ENCODE measurements at places on chromosomes 7 and 10. TPM values are rescaled to one million over a fixed set of nuclear protein-coding genes. Genes with fewer than 3 reads are reported as not detected.

DNA sequence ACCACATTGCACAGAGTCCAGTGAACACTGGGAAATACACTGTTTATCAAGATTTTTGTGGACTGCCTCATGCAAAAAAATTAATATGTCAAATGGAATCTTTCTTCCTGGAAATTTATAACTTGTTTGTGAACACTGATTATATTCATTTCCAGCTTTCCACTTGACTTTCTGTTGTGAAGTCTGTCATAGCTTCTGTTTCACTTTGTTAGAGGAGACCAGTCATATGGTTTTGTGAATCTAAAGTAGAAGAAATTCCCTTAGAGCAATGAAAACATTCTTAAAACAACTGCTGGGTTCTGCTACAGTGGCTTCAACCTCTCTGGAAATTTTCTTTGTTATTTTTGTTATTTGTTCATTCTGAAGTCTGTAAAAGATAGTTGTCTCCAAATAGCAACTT lies 349.5 kb upstream of the NFE2L3 start:
- no peak overlapping the region for H3K27ac ChIP-seq
- H3K4me1 ChIP-seq = no peaks in the 10 kb centered on the region
- H3K4me3 ChIP-seq = no peak overlapping the region
- no peaks in the 10 kb centered on the region for H3K27me3 ChIP-seq
- no peak for DNase-seq
- H3K36me3 ChIP-seq = no peaks in the 10 kb centered on the region

Gene SFRP5
- 3.0 TPM for total RNA-seq

Gene ACTR3C
- 20.1 TPM for total RNA-seq

DNA sequence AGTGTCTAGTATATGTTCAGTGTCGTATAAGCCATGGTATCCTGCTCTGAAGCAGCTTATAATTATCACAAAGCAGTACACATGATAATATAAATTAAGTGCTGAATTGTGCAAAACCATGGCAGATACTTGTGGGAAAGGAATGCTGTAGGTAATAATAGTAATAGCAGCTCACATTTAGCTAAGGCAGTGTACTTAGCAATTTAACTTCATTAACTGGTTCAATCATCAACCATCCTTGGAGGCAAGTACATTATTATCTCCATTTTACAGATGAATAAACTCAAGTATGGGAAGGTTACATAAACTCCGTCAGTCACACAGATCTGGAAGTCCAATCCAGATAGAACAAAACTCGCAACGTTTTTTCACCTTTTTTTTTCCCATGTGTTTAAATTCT lies 21.6 kb upstream of the RNF148 start:
- H3K36me3 ChIP-seq = no peaks in the 10 kb centered on the region
- H3K4me1 ChIP-seq = no peaks in the 10 kb centered on the region
- no peak for DNase-seq
- no peak overlapping the region for H3K27ac ChIP-seq
- no peaks in the 10 kb centered on the region for H3K27me3 ChIP-seq

GRCh38 chr7:12389089-12389700 lies 14.5 kb downstream of the VWDE start:
- no peaks in the 10 kb centered on the region for H3K36me3 ChIP-seq
- H3K27ac ChIP-seq = no peak overlapping the region

DNA sequence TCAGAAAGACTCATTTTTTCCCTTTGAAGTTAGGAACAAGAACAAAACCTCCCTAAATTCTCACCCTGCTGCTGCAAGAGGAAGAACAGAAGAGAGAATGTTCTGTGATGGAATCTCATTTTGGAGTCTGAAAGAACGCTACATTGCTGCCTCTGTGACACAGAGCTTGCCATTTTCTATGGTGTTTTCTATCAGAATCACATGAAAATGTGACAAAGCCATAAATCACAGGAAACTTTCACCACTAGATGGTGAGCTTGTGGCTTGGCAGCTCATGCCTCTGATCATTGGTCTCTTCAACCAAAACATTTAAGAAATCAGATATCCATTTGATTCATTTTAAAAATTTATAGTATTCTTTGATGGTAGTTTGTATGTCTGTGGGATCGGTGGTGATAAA lies 82.9 kb downstream of the CADPS2 start:
- H3K27ac ChIP-seq = peak overlapping the region; percentile 61
- H3K4me3 ChIP-seq = no peak overlapping the region
- peaks cover 9% of the 10 kb centered on the region for H3K4me1 ChIP-seq

DNA sequence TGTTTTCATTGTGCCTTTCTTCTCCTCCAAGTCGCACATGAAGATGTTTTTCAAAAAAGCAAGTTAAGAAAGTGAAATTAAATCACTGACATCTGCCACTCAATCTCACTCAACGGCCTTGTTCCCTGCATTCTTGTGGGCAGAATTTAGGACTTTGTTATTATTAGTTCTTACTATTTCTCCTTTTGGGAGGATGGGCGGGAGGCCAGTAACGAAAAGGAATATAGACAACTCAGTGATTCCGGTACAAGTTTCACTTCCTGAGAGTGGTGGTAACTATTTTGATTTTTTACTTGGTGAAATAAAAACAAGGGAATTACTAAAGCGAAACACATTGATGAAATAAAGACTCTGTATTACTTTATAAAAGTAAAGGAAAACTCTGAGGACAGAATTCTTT lies 231.9 kb upstream of the HABP2 start:
- DNase-seq = no peak
- H3K4me1 ChIP-seq = no peaks in the 10 kb centered on the region
- H3K4me3 ChIP-seq = no peak overlapping the region
- peak overlapping the region; percentile 17 for H3K27ac ChIP-seq
- no peaks in the 10 kb centered on the region for H3K36me3 ChIP-seq
- H3K27me3 ChIP-seq = no peaks in the 10 kb centered on the region

Gene CYP2C19
- not detected for total RNA-seq

DNA sequence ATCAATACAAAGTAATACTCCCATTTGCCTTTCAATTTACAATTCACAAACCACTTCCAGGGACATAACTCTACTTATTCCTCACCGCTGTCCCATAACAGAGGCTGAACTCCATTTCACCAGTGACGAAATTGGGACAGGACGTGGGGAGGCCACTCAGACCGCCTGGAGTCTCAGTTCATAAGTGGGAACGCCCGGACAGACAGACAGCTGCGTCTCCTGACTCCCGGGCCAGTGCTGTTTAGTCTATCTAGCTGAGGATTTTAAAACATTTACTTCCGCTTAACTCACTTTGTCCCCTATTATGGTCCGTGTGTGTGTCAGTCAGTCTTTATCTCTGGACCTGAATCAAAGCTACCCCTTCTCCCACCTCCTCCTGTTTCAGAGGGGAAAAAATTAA lies 67.4 kb upstream of the ZNF438 start:
- DNase-seq = no peak
- H3K27ac ChIP-seq = no peak overlapping the region
- no peak overlapping the region for H3K4me3 ChIP-seq
- H3K4me1 ChIP-seq = no peaks in the 10 kb centered on the region
- no peaks in the 10 kb centered on the region for H3K36me3 ChIP-seq

- no peaks in the 10 kb centered on the region for H3K27me3 ChIP-seq
- no peak overlapping the region for H3K4me3 ChIP-seq
- no peak overlapping the region for H3K27ac ChIP-seq
- no peaks in the 10 kb centered on the region for H3K36me3 ChIP-seq
- no peak for DNase-seq
Measured at GRCh38 chr10:78550716-78551115, 517.1 kb downstream of the RPS24 start.

All from upper lobe of right lung (tissue), 1 donor.